ENCODE measurements at places on chromosomes 2 and 18. TPM values are rescaled to one million over a fixed set of nuclear protein-coding genes. Genes with fewer than 3 reads are reported as not detected.

Gene CNTNAP5
- not detected for total RNA-seq

Gene UGT1A10
- total RNA-seq, result not detected

DNA sequence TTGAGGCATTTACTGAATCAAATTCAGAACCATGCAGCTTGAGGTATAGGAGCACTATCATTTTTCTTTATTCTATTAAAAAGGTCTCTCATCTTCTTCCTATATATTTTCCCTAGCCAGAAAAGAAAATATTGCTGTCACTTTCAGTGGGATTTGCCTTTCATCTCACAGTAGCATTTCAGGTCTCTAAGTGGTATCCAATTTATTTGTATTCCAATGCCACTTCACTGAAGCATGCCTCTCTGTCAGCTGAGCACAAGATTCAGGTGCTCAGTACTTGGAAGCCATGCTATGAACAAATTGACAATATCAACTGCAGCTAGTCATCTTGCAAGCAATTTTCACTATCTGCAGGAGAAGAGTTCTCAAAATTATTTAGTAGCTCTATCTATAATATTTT lies 457.2 kb upstream of the SLC39A10 start:
- DNase-seq, result no peak

- DNase-seq, result peak; percentile 48
Observed at GRCh38 chr2:27715318-27716210, 51.9 kb downstream of the SLC4A1AP start.

DNA sequence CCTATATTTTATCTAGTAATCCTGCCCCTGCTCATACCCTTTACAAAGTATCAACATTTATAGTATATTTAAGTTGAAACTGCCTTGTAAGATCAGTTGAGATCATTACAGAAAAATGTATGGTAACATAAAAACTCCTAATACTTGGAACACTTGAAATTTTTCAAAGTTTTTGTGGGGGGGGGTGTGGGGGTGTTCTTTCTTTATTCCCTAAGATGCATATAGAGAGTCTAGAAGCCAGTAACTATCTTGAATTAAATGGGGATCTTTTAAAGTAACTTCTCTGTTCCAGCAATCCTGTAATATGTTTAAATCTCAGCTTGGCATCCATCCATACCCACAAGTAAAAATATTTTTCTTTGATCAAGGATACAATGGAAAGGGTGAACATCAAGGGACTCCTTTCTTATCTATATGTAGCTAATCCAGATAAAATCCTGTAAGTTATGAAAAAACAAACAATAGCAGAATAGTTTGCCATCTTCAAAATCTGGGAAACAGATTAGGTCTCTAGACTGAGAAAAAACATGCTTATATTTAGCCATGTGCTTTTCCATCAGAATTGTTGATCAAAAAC lies 455.3 kb downstream of the MEIS1 start:
- no peak for DNase-seq
